Foreskin melanocyte (primary cell): ENCODE measurements at places on chromosomes 12 and 14.

DNA sequence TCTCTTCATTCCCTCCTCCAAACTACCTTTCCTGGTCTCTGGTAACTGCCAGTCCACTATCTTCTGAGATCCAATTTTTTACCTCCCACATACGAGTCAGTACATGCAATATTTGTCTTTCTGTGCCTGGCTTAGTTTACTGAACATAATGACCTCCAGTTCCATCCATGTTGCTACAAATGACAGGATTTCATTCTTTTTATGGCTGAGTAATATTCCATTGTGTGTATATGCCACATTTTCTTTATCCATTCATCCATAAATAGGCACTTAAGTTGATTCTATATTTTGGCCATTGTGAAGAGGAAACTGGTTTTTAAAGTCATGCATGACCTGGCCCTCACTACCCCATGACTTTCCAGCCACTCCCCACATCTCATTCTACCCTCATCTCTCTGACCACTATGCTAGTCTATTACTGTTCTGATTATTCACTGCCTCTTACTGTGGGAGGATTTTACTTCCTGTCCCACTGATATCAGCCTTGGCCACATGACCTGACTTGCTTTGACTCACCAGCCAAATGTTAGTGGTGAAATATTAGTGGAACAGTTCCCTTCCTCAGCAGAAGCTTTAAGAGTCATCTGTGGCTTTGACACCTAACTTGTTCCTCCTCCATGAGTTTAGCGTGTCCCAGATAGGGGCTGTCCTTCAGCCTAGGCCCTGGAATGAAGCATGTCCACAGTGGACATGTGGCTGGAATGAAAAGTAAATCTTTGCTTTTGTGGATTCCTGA is 52.2 kb downstream of the GOLGA5 start:
- DNase-seq: peak; percentile 90

DNA sequence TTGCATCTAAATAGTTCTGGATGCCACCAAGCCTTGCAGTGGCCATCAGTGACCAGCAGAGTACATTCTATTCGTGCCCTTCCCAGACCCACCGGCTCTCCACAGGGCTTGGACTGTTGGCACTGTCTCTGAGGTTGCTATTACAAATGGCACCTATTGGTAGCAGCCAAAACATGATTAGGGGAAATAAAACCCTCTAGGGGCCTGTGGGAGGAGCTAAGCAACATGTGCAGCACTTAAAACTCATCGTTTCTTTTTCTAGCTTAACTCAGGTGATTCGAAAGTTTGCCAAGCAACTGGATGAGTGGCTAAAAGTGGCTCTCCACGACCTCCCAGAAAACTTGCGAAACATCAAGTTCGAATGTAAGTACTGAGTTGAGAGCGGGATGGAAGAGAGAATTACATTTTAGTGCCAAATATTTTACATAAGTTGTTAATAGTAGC is 65.4 kb upstream of the RIC8B start:
- no peak for DNase-seq

DNA sequence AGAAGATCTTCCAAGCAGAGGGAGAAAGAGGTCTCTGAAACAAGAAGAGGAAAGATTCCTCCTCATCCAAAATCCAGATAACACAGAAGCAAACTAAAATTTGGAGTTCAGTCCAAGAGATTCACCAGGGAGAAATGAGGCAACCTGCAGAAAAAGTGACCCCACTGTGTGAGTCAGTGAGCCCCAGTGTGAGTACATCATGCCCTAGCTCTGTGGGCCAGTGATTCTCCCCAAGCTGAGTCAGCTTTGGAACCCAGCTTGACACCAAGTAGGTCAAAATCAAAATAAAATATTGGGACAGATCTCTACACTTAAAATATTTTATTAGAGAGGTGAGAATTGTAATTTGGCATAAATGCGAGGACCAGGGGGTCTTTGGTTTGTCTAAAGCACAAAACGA is 17.2 kb downstream of the CLEC2B start:
- DNase-seq: no peak

DNA sequence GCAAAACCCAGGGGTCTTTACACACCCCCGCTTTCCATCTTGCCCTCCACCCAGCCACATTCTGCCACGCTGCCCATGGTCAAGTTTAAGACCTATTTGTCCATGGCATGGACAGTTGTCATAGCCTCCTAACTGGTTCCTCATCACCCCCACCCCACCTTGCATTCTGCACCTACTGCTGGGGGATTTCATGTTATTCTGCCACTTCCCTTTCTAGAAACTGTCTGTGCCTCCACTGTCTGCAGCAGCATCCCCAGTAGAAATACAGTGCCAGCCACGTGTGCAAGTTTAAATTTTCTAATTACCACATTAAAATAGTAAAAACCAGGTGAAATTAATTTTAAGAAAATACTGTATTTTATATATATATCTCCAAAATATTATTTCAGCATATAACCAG is 63.2 kb downstream of the WDR20 start:
- DNase-seq: no peak

DNA sequence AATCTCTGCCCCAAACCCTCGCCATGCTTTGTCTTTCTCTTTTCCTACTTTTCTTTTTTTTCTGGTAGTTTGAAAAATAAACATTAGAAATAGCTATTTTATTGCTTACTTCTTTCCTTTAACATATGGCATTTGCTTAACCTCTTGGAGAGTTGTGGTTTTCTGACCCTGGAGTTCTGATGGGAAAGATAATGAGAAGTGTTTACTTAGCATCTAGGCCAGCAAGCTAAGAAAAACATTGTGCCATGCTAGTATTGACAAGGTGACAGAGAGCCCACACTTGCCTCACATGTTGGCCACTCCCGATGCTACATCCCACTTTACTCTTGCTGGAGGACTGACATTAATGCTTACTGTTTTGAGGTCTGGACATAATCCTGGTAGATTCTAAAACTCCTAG is 886.2 kb downstream of the DIO2 start:
- no peak for DNase-seq

GRCh38 chr12:76764856-76765255 is 941 bp downstream of the ZDHHC17 start:
- no peak for DNase-seq

GRCh38 chr14:79094951-79095350 is 924.8 kb downstream of the NRXN3 start:
- DNase-seq: no peak

- DNase-seq: no peak
Observed at GRCh38 chr12:96354326-96354725, 45.9 kb downstream of the CDK17 start.

DNA sequence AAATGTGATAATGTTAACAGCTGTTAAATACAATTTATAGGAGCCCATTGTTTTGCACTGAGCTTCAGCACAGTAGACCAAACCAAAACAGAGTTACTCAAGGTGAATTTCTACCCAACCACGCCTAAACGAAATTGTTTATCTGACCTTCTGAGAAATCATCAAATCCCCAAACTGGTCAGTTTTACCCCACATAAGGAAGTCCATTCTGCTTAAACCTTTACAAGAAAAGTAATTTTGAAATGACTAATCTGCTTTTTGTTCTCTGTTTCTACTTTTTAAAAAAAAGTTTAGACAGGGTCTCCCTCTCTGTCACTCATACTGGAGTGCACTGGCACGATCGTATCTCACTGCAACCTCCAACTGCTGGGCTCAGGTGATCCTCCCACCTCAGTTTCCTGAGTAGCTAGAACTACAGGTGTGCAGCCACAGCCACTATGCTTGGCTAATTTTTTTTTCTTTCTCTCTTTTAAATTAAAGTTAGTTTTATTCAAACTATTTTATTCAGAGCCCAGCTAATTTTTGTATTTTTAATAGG is 1.4 kb upstream of the RNF10 start:
- no peak for DNase-seq

GRCh38 chr12:116577154-116577561 is 18.0 kb downstream of the MAP1LC3B2 start:
- DNase-seq: no peak

DNA sequence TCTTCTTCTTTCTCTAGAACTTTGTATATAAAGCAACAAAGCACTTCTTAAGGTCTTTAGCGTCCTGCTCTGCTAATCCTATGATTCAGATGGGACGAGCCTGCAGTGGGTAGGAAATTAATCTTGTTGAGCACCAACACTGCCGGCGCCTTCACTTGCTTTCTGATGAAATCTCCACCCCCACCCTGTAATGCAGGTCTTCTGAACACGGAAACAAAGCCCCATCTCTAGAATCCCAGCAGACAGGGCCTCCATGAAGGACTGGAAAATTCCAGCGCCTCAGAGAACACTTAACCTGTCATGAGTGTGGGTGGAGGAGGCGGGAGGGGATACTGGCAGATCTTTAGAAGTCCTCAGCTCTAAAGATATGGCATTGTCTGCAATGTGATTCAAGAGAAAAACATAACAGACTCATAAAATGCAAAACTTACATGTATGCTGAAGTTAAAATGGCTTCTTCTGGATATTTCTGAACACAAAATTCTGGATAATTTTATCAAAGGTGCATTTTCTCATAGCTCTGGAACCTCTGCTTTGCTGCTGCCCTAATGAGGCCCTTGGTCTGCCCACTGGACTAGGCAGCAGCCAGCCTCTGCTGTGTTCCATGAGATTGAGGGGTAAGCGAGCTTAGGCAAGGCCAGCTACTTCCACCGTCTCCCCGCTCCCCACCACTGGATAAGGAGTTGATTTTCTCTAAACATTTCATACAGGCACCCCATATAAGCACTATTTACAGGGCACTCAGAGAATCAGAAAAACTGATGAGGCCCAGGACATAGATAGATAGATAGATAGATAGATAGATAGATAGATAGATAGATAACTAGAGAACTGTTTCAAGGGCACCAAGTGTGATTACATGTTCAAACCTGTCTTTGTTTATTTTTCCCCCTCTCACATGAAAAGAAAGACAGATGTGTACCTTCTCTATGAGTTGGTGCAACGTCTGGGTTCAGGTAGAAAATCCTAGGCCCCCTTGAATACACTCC is 43.1 kb downstream of the ZFP36L1 start:
- no peak for DNase-seq

DNA sequence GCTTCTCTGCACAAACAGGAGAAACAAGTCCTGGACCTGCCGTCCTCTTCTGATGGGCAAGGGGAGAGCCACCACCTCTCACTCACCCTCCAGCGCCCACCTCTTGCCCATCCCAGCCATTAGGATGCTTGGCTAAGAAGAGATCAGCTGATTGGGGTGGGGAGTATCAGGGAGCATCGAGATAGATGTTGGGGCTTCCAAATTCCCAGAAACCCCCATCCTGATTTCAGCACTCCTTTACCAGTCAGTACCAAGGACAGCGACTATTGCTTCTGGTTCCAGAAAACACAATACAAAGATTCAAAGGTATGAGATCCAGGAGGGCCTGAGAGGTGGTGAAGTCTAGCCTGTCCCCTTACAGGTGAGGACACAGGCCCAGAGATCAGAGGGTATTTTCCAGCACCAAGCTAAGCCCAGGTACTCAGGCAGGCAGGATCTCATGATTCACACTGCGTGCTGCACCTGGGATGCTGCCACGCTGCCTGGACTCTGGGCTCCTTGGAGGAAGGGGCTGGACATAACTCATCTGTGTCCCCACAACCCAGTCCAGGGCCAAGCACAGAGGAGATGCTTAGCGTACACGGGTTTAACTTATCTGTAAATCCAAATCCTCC is 76.6 kb downstream of the TUNAR start:
- no peak for DNase-seq

DNA sequence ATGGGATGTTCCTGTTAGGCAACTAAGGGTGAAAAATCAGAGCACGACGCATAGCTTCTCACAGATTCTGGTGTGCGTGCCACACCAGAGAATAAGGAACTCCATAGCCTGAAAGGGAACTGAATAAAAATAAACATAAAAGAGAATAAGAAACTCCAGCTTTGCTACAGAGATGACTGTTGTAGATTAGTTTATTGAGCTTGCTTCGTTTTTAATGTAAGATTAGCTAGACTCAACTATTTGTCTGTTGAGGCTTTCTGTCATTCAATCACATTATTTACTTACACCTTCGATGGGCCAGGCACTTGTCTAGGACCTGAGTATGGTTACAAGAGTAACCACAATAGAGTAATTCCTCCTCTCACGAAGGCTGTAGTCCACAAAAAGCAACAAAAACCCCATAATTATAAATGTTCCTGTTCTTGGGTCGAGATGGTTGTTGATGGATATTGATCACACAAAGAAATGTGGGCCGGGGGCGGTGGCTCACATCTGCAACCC is 807 bp upstream of the ZCCHC8 start:
- no peak for DNase-seq

GRCh38 chr12:105403095-105403494 is 72.6 kb downstream of the C12orf75 start:
- DNase-seq: no peak

GRCh38 chr14:68198713-68199495 is 379.3 kb downstream of the RAD51B start:
- DNase-seq: no peak

- DNase-seq: no peak
Observed at GRCh38 chr14:98868866-98869265, 403.1 kb downstream of the BCL11B start.

- no peak for DNase-seq
Observed at GRCh38 chr12:87856-88255, 21.3 kb downstream of the IQSEC3 start.

- DNase-seq: no peak
Observed at GRCh38 chr14:75876530-75876929, 105.3 kb downstream of the TGFB3 start.

DNA sequence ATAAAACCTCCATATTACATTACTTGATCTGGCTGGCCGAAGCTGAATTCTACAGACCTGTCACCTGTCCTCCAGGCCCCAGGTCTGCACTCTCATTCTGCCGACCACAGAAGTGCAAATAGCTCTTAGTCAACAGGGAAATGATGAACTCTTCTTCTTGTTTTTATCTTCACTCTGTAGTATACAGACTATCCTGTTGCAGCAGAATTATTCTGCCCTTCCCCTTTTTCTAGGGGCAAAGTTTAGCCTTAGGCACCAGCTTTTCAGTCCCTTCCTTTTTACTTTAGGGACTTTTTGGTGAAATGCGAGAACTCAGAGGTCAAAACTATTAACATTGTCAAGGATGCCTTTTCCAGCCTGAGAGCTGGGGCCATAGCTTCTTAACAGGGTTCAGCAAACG is 229.6 kb upstream of the EGLN3 start:
- DNase-seq: no peak

DNA sequence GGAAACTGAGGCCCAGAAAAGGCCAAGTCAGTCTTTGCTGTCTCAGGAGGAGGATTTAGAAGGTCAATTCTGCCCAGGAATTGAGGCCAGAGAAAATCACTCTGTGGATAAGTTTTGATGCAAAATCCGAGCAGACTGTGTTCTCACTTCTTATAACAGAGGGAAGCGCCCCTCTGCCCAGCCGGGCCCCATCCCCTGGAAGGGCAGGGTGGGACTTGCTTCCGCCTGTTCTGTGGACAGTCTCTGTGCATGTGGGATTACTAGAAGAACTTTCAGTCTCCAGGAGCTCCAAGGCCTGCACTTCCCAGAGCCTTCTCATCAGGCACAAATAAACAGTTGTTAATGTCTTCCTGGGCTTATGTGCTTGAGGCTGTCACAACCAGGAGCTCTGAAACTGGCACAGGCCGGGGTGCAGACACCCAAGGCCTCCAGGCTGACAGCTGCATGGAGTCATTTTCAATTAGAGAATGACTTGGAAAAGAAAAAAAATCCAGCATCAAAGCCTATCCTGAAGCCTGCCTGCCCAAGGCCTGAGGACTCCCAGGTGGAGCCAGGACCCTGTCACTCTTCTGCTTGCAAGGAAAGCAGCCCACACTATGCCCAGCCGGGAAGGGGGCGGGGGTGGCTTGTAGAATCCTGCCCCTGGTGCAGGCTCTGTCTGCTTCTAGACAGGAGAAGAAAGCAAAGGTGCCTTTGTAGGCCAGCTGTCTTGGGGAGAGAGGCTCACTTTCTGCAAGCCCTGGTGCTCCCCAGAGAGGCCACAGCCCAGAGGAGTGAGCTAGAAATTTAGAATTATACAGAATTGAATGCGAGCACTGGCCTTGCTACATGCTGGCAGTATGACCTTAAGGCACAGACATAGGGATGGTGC is 84.7 kb downstream of the NTF3 start:
- no peak for DNase-seq
